ENCODE measurements at places on chromosomes 1 and 21.

GRCh38 chr1:29698033-29698432, 461.7 kb downstream of the PTPRU start:
- DNase-seq: no peak

- peak; percentile 21 for DNase-seq
Measured at GRCh38 chr21:28737674-28738419, 254.8 kb downstream of the LTN1 start.

GRCh38 chr1:208405014-208405413, 160.8 kb upstream of the PLXNA2 start:
- DNase-seq: no peak

GRCh38 chr21:40562242-40563002, 284.5 kb downstream of the DSCAM start:
- no peak for DNase-seq

GRCh38 chr1:41414296-41414695, 53.1 kb downstream of the FOXO6 start:
- DNase-seq: no peak

- no peak for DNase-seq
Measured at GRCh38 chr1:243595527-243596210, 254.4 kb downstream of the AKT3 start.

GRCh38 chr1:119083479-119083878, 57.0 kb downstream of the WARS2 start:
- DNase-seq: no peak

DNA sequence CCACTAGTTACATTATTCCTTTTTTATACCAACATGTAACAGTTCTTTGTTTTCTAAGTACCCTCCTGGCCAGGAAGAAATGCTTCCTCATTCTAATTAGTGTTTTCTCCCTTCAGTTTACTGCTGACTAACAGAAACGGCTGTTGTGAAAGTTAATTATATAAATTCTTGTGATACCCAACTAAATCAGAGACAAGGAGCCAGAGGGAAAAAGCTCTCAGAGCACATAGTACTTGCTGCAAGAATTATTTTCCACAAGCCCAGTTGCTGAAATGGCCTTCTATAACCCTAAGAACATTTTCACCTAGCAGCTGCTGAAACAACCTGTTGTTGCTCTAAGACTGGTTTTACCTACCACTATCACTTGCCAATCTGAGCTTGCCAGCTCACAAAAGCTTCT, 82.4 kb downstream of the FAF1 start:
- DNase-seq: peak; percentile 83

DNA sequence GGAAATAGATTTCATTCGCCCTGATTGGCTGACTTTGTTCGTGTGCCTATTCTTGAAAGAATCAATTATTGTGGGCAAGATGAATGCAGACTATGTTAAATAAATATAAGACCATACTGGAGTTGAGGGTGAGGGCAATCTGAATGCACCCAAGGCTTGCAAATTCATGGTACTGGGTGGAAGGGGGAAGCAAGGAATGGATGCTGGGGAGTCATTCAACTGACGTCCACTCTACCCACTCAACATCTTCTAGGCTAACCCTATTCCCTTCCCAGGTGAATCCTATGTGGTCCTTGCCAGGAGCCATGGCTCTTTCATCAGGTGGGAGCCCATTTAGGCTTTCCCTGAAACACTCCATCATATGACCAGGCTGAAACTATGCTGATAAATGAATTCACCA, 5.7 kb upstream of the CYP4B1 start:
- no peak for DNase-seq

- no peak for DNase-seq
Measured at GRCh38 chr1:47191940-47192457, 2.2 kb upstream of the PDZK1IP1 start.

DNA sequence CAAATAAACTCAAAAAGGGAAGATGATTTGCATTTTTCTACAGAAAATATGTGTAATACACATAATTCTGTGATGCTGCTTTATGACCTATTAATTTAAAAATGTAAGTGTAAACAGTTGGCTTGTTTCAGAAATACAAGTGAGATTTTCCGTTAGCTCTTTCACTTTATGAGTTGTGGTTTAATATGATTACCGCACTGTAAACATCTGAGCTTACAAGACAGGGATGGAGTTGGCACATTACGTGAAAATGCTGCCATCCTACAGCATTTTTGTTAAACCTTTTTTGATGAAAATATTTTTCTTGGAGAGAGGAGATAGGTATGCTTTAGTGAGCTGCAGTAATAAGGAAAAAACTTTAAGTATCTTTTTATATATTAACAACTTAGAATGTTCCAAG, 426.8 kb upstream of the ADAMTS5 start:
- DNase-seq: no peak

- no peak for DNase-seq
Measured at GRCh38 chr1:32991386-32991785, 26.8 kb upstream of the RNF19B start.

DNA sequence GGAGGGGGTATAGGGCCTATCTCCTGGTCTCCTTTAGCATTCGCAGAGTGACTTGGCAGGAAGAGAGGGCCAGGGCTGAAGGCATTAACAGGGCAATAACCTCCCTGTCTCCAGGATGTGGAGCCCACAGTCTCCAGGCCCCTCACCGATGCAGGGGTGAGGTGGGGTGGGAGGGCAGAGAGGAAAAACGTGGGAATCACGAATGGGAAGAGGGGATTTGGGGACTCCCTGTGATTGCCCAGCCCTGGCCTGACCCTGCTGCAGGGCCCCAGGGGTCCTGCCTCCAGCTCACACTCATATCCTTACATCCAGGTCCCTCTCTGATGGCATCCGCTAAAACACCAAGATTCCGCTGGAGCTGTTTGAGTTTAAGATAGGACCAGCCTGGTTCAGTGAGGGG, 14.6 kb downstream of the TFAP2E start:
- DNase-seq: no peak

DNA sequence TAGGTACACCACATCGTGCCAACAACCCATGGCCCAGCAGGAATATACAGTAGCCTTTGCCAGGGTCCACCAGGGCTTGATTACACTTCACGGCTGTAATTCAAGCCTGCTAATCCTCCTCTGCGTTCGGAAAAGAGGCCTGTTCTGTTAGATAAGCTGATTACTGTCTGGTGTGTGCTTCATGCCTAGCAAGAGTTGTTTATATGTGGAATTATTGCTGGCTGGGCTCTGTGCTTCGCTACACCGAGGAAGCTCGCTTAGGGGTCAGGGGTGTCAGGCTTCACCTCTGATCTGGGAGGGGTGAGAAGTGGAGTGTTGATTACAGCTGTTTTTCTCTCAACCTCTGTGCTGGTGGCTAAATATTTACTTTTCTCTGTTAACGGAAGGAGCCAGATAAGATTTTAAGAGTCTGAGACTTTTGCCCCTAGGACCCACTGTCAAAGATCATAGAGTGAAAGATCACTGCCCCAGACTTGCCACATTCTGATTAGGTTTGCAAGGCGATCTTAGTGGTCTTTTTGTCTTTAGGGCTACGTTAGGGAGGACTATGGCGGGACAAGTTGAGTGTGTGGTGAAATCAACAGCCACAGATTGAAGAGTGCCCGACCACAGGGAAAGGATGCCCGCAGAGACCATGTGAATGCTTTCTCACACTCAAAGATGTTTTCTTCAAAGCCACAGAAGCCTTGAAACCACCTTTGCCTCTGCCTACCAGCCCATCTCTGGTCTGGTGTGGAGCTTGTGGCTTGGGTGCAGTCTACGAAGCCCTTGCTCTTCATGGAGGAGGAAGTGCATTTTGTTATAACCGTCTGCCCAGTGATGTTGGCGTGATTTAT, 216.1 kb downstream of the PBX1 start:
- peak; percentile 80 for DNase-seq
